ENCODE measurements at places on chromosomes 4 and X. TPM values are rescaled to one million over a fixed set of nuclear protein-coding genes. Genes with fewer than 3 reads are reported as not detected.

The STPG2 gene
- total RNA-seq = not detected

The ADGRA3 gene
- total RNA-seq = 26.9 TPM

The ZNF732 gene
- not detected for total RNA-seq

The TGIF2LX gene
- total RNA-seq = not detected

The NR0B1 gene
- not detected for total RNA-seq

The THAP9 gene
- total RNA-seq = 5.6 TPM

The MAGEA2B gene
- total RNA-seq = not detected

The GYG2 gene
- total RNA-seq = 0.66 TPM

The PCDH7 gene
- total RNA-seq = 34.3 TPM

The FAM47E gene
- total RNA-seq = 3.0 TPM

All from left ventricle myocardium inferior (tissue), 1 donor.